Right renal cortex interstitium (tissue), 3 donors: ENCODE measurements at places on chromosomes 11 and 22.
A peak's percentile ranks its signal among the peaks of the same experiment; 100 is the strongest.

- no peak for DNase-seq
Observed at GRCh38 chr11:468493-468892, 18.4 kb downstream of the PTDSS2 start.

DNA sequence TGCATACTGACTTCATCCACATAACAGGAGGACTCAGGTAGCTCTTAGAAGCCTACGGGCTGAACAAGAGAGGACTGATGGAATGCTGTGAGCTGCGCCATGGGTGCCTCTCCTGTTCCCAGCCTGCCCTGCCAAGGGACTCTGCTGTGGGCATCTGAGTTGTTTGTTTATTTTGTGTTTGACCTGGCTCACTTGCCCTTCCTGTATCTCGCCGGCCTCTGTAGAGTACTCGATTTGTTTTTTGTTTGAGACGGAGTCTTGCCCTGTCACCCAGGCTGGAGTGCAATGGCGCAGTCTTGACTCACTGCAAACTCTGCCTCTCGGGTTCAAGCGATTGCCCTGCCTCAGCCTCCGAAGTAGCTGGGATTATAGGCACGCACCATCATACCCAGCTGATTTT lies 1.8 kb downstream of the TTC38 start:
- no peak for DNase-seq

- peak; percentile 78 for DNase-seq
Observed at GRCh38 chr11:69915501-69916250, 96.5 kb upstream of the FGF3 start.

DNA sequence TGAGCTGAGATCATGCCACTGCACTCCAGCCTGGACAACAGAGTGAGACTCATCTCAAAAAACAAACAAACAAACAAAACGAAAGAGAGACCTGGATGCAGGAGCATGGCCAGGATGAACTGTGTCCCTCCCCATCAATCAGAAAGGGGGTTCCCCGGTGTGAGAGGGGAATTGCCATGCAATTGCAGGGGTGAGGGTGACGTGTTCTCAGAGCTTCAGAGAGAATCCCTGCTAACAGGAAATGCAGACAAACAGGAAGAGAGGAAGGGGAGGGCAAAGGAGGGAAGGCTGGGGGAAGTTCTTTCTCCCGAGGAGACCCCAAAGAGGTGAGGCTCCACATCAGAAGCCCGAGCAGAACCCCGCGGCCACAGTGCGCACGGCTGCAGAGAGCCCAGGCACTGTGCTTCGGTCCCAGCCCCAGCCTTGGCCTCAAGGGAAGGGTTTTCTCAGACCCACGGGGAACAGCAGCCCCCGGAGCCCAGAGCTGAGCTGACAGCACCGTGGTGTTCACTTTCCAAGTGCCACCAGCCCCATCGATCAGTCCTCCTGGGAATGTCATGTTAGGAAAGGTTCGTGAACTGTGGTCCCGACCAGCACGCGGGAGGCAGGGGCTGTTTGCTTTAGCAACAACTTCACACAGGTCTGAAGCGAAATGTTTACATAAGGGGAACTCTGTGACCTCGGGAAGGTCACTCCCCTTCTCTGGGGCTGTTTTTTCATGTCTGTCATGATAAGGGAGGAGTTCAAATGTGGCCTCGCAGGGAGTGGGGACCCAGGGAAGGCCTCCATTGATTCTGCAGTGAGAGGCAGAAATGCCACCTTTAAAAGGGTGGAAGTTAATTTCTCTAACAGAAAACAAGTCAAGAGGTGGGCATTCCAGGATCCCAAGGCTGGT lies 108.0 kb upstream of the ANO1 start:
- no peak for DNase-seq

DNA sequence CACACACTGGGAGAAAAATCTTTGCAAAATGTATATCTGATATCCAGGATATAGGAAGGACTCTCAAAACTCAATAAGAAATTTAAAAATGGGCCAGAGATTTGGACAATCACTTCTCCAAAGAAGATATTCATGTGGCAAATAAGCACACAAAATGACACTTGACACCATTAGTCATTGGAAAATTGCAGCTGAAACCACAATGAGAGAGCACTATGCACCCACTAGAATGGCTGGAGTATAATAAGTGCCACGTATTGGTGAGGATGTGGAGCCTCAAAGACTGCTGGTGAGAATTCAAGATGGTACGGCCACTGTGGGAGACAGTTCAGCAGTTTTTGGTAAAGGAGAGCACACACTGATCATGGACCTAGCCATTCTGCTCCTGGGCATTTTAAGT lies 12.8 kb upstream of the OSBPL5 start:
- no peak for DNase-seq

- no peak for DNase-seq
Observed at GRCh38 chr22:41302021-41302767, 869 bp downstream of the ZC3H7B start.

- DNase-seq: no peak
Observed at GRCh38 chr11:10716543-10717259, 23.1 kb upstream of the IRAG1 start.

DNA sequence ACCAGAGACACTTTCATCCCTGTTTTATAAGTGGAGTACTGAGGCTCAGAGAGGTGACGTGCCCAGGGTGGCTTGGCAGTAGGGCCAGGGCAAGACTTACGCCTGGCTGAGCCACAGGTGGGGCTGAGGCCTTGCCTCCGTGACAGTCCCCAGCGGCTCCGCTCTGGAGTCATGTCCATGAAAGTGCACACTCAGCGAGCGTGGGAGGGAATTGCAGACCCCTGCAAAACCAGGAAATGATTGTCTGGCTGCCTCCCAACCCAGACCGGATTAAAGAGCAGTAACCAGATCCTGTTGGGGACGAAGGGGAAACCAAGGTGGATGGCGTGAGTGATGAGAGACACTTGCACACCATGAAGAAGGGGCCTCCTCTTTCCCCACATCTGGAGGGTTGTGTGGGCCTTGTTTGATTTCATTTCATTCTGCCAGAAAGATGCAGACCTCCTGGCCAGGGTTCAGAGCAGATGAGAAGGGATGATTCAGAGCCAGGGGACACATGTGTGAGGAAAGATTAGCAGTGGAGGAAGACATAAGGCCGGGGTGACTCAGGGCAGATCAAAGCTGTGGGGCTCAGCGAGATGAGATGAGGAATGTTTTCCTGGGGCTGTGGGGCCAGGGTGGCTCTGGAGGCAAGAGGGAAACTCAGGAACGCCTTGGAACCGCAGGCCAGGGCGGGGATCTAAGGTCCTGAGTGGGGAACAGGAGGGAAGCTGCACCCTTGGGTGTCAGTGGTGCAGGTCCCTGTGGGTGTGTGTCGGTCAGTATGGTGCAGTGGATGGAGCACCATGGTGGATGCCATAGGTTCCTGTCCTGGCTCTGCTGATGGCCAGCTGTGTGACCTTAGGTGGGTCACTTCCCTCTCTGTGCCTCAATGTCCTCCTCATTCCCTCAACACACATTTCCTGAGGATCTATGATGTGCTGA lies 29.9 kb upstream of the LRRC32 start:
- DNase-seq: no peak
